Kidney epithelial cell (primary cell): ENCODE measurements at places on chromosomes 2 and 18. TPM values are rescaled to one million over a fixed set of nuclear protein-coding genes. Genes with fewer than 3 reads are reported as not detected.

Gene CRYGD
- not detected in 2 replicates for total RNA-seq

Gene KYNU
- total RNA-seq: 1.8 and 2.7 TPM in 2 replicates

Gene REEP1
- total RNA-seq: 0.48 and 1.3 TPM in 2 replicates

Gene RAX
- not detected in 2 replicates for total RNA-seq

Gene AGPS
- total RNA-seq: 26.1 and 50.7 TPM in 2 replicates

Gene CD8B2
- total RNA-seq: not detected in 2 replicates

Gene VAPA
- 169 and 173 TPM in 2 replicates for total RNA-seq

Gene LNPK
- 14.5 and 15.1 TPM in 2 replicates for total RNA-seq

Gene POTEI
- not detected in 2 replicates for total RNA-seq

Gene AQP12B
- total RNA-seq: not detected in 2 replicates

Gene GALNT5
- 2.9 and 3.1 TPM in 2 replicates for total RNA-seq

Gene RAB31
- total RNA-seq: 44.2 and 49.7 TPM in 2 replicates

DNA sequence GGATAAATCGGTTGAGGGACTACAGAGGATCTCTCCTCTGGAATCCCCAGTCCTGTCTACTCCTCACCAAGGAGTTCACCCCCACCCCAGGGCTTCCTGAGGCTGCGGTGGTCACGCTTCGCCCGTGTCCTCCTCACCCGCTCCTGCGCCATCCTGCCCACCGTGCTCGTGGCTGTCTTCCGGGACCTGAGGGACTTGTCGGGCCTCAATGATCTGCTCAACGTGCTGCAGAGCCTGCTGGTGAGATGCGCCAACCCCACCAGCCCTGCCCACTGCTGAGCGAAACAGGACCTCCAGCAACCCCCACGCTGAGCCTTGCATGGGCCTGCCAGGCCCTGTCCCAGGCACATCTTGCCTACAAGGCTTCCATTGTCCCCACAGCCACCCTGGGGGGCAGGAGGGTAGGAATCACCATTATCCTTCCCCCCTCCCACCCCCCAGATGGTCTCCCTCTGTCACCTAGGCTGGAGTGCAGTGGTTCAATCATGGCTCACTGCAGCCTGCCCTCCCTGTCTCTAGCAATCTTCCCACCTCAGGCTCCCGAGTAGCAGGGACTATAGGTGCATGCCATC lies 6.7 kb upstream of the CTDSP1 start:
- DNase-seq: no peak

DNA sequence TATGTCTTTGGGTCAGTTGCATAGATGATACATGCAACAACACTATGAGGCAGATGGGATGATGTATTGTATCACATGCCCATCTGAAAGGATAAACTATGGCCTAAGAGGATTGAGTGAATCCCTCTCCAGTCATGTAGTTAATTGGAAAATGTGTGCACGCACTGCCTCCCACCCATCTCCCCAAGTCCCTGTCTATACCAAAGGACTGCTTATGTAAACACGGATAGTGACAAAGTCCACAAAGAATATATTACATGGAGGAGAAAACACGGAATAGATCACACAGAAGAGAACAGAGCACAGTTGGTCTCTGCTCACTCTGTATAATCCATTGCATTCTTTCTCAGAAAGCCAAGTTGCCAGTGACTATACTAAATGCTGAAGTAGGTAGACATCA lies 82.4 kb downstream of the NCKAP5 start:
- no peak for DNase-seq

- DNase-seq: no peak
Observed at GRCh38 chr2:174038462-174038861, 73.3 kb upstream of the SP3 start.

DNA sequence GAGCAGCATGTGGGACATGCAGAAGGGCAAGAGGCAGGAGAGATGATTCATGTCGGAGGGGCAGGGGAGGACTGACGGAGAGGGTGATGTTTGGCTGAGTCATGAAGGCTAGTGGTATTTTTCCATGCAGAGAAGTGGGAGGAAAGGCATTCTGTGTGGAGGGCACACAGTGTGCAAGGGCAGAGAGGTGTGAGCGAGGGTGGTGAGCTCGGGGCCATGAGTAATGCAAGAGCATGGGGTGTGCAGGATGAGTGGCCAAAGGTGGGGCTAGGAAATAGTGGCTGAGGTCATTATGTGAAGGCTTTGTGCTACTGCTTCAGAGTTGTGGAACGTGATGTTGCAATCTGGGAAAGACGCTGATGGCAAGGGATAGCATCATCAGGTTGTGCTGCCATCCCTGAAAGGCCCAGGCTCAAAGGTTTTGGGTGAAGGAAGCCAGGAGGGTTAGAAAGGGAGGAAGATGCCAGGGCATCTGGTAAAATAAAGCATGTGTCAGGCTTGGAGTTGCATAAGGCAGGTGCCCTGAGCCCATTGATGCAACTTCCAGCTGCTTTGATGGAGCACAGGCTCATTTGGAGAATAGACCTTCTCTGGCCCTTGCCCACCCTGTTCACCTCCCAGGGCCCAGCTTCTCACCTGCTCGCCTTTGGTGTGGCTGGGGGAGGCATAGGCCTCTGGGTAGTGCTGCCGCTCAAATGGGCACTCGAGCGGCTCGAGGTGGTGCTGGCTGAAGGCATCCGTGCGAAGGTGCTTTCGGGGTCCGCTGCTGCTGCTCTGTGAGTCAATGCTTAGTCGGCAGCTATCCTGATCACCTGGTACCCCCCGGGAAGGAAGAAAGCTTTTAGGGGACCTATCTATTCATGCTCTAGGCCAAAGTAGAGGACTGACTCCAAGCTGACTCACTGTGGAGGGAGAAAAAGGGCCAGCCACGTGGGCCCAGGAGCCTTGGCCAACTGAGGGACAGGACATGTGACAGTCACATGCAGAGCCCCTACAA lies 37.5 kb downstream of the PAX8 start:
- peak; percentile 100 for DNase-seq

GRCh38 chr2:27060323-27060722 lies 8.9 kb downstream of the AGBL5 start:
- DNase-seq: no peak

DNA sequence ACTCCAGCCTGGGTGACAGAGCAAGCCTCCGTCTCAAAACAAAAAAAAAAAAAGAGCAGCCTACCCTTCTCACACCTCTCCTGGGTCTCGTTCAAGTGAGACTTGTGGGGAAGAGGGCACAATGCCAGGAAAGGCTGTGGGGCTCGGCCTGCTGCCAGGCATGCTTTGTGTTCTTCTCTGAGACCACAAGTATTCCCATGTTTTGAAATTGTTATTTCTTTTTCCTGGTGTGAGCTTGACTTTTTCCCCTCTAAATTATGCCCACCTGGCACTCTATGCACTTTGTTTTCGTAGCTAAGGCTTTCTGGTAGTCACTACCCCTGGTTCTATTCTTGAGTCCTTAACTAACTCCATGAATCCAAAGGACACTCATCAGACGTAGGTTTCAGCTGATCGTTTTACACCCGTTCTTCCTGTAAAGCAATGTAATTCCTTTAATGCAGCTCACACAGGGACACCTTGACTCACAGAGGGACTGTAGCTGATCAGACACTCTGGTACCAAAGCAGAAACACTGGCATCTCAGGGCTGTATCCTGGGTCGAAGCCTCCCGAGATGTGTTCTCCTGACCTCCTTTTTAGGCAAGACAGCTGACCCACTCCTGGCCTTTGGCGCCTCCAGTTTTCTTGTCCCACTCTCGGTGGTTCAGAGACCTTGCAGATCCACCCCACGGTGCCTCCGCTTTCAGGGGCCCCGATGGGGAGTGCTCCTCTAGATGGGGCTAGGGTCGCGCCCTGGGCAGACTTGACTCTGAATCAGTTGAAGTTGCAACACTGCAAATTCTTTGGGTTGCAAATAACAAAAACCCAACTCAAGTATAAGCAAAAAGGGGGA lies 193.3 kb upstream of the AGAP1 start:
- DNase-seq: peak; percentile 47

DNA sequence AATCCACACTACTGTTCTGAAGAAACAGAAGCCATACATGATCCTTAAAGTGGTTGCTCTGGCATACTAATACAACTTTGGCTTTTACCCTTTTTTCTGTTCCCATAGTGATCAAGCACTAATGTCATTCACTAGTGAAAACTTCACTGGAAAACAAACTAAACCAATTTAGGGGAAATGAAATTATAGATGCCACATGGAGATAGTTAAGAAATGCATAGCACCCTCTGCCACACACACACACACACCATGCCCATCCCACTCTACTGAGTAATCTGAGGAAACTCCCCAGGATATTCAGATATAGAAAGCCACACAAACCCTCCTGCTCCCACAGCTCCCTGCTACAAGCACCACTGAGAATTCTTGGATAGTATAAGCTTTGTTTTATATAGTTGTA lies 39.1 kb downstream of the SLC3A1 start:
- no peak for DNase-seq

DNA sequence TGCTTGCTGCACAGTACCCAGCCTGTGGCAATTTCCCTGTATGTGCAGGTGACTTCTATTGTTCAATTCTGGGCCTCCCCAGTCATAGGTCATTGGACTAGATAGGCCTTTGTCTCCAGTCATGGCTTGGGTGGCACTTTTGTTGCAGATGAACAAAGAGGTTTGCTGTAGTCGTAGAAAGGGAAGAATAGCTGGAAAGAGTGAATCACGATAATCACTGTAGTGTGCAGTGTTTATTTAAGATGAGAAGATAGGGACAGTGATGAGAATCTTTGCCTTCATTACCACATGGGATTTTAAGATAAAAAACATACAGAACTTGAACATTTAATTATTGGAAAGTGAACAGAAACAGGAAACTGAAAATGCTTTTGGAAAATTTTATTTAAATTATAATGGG lies 156.1 kb upstream of the CYRIA start:
- peak; percentile 1 for DNase-seq

DNA sequence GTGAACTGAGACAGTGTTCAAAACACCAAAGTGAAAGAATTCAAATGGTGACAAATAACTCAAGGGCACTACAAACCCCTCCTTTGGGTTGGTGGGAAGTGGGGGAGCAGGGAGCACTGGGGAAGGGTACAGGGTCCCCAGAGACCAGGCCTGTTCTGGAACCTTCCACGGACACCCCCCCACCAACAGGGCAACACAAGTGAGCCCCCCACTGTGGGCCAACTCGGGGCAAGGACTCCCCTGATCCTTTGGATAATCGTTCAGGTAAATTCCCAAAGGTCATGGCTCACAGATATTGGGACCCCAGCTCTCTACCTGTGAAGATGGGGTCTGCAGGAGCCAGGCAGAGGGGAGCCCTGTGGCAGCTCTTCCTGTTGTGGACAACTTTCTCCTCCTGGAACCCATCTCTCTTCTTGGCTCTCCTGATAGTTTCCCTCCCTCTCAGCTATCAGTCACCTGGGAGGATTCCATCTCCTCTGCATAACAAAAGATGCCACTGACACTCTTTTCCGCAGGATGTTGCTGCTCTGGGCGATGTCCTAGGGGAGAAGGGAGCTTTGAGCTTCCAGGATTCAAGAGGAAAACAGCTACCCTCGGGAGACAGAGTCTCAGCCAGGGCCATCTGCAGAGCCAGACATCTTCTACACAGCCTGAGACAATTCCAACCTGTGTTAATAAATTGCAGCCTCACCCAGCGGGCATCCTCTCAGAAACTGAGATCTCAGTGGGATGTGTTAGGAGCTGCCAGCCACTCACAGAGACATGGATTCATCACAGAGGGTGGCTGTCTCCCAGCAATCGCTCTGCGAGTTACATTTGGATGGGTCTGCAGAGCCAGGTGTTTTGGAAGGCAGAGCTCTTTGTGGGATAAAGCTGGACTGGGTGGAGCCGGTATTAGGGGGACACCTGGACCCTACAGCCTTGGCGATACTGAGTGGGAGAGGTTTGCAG lies 35.4 kb downstream of the MBP start:
- DNase-seq: no peak

DNA sequence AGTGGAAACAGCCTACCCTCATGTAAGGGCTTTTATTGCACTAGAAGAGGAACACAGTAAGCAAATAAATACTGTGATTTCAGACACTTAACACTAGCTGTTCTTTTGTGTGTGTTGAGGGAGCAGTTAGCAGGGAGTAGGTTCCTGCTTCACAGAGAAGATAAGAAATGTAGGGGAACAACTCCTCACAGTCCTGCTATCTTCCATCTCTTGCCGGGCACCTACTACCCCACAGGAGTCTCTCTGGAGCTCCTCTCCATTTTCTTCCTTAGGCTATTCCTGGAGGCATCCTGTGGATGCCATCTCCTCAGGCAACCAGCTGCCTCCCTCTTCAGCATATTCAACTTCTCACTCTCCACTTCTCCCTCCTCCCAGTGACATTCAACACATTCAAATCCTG lies 145.0 kb downstream of the SRBD1 start:
- DNase-seq: no peak

DNA sequence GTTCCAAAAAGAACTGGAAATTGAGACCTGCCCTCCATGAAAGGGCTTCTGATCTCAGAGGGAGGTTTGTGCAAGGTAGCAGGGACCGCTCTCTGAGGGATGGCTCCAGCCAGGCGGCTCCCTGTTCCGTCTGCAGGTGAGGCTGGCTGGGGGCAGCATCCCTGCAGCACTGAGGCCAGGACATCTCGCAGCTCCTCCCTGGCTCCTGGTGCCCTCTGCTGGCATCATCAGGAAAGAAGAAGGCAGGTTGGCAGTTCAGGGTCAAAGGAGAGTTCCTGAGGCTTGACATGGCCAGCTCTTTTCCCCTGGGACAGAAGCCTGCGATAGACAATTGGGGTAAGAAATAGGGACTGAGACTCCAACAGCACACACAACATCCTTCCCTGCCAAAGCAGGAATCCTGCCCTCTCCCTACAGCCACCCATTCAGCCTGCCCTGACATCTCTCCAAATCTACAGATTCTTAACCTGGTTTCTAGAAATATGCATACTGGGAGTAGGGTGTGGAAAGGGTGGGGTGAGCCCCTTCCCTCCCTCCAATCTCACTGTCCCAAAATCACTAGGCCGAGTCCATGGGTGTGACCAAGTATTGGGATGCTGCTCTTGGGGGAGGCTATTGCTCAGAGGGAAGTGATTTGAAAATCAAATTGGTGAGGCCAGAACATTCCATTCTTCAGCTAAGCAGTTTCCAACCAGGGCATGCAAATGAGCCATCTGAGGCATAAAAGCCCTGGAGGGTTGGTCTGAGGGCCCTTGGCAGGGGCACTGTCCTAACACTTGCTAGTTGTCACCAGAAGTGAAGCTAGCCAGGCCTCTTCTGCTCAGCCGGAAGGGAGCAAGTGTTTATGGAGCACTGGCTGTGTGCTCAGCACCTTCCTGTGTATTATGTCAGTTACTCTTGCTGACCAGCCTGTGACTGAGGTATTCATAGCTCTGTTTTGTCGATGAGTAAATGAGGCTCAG lies 185.4 kb downstream of the TFCP2L1 start:
- DNase-seq: no peak

GRCh38 chr2:207970826-207971180 lies 54.5 kb downstream of the PLEKHM3 start:
- no peak for DNase-seq

GRCh38 chr2:64748561-64748960 lies 94.8 kb upstream of the SERTAD2 start:
- no peak for DNase-seq

- no peak for DNase-seq
Observed at GRCh38 chr2:115369400-115369799, 927.0 kb downstream of the DPP10 start.

DNA sequence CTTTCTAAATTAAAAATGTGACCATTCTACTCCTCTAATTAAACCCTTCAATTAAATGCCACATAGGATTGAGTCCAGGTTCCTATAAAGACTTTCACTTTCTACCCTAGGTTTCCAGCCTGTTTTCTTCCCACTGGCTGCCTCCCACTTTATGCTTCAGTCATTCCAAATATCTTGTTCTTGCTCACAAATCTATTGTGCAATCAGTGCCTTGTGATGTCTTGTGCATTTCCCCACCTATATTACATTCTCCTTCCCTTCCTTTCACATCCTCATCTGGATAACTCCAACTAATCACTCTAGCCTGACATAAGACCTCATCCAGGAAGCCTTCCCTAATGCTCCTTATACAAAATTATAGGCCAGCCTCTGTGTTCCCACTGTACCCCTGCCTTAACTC lies 281.7 kb upstream of the LRATD1 start:
- DNase-seq: no peak
